ENCODE measurements at places on chromosomes 11 and 22. TPM values are rescaled to one million over a fixed set of nuclear protein-coding genes. Genes with fewer than 3 reads are reported as not detected.

DNA sequence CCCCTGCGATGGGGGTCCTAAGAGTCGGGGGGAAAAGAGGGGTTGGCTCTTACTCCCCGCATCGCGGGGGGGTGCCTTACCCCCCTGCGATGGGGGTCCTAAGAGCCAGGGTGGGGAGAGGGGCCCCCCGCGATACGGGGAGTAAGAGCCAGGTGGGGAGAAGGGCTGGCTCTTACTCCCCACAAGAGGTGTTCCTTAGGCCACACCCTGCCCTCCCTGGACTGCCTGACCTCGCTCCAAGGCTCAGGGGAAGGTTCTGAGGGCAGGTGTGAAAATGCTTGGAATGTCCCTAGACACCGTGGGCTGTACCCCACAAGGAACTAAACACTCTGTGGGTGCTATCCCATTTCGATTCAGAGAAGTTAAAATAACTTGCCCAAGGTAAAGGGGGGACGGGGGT is 7.8 kb downstream of the UNC93B1 start:
- no peak for DNase-seq

The RASSF7 gene
- total RNA-seq, result 7.3 TPM

The TTC28 gene
- 48.5 TPM for total RNA-seq

The IL10RA gene
- total RNA-seq, result 5.9 TPM
